ENCODE measurements at places on chromosomes 4 and X.

DNA sequence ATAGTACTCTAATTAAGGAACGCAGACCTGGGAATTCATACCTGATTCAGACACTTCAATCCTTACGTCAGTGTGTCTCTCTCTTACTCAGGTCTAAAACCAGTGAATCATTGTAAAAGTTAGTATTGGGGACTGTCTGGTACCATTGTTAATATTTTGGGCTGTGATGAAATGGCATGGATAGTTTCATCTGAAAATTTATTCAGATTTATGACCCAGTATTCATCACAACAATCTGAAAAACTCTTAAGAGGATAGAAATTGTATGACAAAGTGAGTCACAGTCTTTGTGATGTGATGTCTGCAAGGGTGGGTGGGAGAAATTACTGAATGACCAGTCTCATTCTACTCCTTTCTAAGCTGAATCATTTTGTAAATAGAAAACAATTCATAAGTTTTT is 10.3 kb downstream of the FGF2 start:
- DNase-seq, result no peak

GRCh38 chr4:184433258-184433892 is 41.0 kb downstream of the IRF2 start:
- no peak for DNase-seq

DNA sequence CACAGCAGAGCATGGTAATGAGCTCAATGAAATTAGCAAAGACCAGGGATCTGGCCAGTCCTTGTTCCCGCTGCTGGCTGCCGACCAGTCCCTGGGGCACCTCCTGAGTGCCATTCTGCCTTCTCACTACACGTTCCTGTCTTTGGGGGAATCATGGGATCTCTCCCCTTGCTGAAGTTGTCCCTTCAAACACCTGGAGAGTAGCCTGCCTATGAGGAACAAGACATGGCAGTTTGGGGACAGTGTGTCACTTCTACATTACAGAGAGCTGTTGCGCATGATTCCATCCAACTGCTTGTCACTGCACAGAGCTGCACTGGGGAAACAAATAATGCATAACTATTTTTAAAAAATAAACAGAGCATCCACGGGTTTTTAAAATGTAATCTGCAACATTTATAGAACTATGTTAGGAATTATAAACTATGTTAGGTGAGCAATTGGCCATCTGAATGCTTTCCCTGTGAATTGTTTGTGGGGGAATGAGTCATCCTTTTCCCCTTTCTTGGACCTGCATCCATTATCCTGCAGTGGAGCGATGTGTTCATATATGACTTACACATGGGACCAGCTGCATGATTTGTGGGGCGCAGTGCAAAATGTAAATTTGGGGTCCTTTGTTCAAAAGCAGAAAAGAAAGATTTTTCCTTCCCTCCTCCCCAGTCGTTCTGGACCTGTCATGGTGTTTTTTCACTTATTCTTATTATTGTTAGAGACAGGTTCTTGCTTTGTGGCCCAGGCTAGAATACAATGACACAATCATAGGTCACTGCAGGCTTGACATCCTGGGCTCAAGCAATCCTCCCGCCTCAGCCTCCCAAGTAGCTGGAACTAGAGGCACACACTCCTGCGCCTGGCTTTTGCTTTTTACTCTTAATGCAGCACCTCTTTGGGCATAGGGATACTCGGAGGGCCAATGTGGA is 115.0 kb upstream of the TBL1X start:
- DNase-seq, result no peak

GRCh38 chr4:94641702-94642560 is 115.8 kb upstream of the BMPR1B start:
- no peak for DNase-seq

GRCh38 chr4:92091335-92091734 is 212.4 kb upstream of the GRID2 start:
- DNase-seq, result no peak

All from dorsolateral prefrontal cortex (tissue), 122 donors.